HEK293T (cell line): ENCODE measurements at places on chromosomes 11 and 22.

- no peak for DNase-seq
These were observed 14.9 kb downstream of the SMCO4 start for GRCh38 chr11:93528252-93528651.

GRCh38 chr11:60130496-60130895 is 42.0 kb downstream of the MS4A2 start:
- DNase-seq, result peak; percentile 20

DNA sequence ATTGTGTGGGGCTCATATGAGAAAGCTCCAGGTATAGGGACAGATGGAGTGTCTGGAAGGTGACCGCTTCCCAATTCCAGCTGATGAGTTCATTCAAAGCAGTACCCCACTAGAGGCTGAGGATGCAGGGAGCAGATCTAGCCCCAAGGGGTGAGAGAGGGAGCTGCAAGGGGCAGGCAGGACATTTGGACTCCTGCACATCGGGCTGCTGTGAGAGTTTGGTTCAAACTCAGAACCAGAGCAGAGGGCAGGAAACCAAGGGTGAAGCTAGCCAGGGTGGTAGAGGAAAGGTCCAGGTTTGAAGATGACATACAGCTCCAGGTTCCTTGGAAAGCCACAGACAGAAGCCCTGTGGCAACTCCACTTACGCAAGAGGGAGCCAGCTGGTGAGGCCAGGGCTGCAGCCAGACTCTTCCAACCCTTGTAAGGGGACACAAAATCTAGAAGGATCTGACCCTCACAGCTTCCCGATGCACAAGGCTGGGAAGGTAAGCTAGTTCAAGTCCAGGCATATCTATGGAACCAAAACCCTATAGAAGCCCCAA is 1.9 kb downstream of the CSNK2A3 start:
- DNase-seq, result no peak

DNA sequence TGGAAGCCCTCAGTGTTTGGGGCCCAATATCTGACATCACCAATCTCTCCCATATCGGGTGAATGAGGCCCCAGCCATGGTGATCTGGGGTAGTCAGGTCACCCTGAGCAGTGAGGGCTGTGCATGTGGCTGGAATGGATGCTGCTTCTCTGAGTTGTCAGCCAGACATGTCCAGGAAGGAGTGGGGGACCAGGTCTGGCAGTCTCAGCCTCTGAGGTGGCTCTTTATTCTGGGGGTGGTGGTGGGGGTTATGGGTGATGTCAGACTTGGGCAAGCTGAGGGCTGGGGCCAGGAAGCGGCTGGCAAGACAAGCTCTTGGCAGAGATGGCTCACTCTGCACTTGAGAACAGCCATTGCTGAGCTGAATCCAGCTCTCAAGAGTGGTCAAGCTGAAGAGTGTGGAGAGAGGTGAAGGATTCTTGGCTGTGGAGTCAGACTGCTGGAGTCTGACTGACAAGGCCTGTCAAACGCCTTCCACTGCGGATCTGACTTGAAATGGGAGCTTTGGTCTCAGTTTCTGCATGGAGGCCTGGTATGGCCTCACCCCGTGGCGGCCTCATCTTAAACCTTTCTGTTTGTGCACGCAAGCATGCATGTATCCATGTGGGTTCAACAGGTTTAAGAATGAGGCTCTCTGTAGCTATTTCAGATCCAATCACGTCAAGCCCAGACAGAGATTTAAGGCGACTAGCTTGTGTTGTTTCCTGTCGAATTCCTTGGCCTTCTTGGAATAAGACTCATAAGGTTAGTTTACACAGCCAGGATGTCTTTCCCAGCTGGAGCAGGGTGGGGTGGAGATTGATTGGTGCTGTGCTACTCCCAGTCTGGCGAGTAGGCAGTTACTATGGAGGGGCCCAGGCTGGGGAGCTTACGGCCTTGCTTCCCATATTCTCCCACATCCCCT is 83.9 kb upstream of the TIMP3 start:
- DNase-seq, result no peak

- DNase-seq, result no peak
These were observed 4.0 kb upstream of the L3MBTL2 start for GRCh38 chr22:41201141-41201540.

- DNase-seq, result no peak
These were observed 30.8 kb upstream of the SORL1 start for GRCh38 chr11:121421149-121421901.

DNA sequence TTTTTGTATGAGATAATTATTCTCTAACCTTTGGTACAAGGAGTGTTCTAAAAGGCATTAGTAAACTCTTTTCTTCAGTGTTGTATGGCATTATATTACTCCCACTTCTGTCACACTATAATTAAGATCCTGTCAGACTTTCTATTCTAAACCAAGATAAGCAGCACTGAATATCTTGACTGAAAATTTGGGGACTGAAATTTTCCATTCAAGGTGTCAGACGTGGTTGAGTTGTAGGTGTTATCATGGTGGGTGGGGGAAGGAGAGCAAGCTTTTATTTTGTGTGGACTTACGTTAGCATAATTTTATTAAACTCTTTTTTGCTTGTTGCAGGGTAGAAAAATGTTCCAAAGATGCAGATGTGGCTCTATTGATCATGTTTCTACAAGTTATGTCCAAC is 22.9 kb downstream of the MUC15 start:
- DNase-seq, result no peak

DNA sequence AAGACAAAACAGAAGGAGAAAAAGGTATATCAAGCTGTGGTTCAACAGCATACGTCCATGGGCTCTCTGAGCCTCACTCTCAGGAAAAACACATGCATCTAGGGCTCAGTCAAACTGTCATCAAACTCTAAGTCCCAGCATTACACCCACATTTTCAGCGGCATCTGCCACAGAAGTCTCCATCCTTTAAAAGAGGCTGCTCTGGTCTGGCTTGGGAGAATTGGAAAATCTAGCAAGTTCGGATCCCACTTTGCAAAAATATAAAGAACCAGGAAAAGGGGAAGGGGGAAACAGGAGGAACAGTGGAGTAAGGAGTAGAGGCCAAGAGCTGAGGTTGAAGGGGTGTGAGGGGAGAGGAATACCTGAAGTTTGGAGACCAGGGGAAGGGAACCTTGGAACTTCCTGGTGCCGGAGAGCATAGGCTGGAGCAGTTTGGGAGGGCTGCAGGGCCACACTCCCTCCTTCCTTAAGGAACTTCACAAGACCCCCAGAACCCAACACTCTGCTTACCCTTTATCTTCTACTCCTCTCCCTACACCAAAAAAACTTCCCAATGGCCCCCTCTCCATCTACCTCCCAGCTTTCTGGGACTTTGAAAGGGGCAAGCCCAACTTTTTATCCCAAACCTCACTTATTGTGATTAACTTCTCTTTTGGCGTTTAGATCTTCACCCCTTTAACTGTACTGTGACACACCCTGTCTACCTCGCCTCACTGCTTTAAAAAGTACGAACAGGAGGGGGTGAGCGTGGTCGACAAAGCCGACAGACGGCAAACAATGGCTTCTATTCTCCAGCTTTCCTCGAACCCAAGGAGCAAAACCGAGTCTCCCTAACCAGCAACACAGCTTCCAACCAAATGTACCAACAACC is 4.0 kb downstream of the PAX6 start:
- no peak for DNase-seq

DNA sequence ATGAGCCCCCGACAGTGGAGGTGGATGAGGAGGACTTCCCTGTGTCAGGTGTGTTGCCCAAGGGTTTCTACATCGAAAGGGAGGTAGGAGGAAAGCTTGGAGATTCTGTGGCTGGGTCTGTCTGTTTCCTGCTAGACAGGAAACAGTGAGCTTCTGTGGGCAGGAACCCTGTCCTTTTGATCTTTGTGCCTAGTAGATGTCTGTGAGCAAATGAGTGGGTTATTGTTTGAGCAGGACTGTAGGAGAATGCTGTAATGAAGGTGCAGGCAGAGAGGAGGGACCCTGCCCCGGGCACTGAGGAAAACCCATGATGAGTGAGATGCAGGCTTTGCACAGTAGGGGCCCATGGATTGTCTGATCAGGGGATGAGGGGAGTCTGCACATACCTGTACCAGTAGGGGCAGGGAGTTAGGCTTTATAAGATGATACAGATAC is 14.0 kb downstream of the USP35 start:
- DNase-seq, result no peak

DNA sequence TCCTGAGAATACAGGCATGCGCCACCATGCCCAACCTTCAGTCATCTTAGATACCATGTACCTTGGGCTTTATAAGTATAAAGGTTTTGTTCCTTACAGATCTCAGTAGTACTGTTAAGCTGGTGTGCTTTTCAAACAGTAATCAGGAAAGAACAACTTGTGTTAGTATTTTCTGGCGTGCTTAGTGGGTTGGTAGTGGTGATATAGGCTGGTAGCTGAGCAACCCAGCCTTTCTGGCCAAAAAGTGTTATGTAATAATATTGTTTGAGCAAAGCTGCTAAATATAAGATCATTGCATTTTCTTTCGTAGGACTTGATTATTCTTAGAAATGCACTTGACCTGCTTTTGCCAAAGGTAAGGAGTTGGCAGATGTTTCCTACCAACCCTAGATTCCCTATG is 6.5 kb downstream of the ADSL start:
- no peak for DNase-seq

- peak; percentile 36 for DNase-seq
These were observed 86.0 kb downstream of the RPS6KA4 start for GRCh38 chr11:64444838-64445441.

- no peak for DNase-seq
These were observed 101.3 kb upstream of the GAL start for GRCh38 chr11:68583041-68583446.

GRCh38 chr11:116842909-116843308 is 5.5 kb upstream of the APOA1 start:
- no peak for DNase-seq

DNA sequence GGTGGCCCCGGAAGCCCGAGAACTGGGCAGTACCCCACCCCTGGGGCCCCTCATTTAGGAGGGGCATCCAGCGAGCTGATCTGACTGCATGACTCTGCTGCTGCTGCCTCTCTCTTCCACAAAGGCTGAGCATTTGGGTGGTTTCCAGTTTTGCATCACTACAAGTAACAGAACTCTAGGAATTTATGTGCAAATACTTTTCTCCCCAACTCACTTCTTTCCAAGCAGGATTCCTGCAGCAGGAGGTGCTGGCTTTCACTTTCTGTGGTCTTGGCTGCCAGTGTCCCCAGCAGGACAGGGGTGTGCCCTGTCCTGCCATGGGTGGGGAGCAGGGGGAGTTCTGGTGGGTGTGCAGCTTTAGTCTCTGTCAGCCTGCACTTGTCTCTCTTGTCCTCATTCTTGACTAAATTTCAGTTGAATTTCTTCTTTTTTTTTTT is 21.2 kb downstream of the UPB1 start:
- DNase-seq, result no peak

- DNase-seq, result peak; percentile 12
These were observed 734 bp downstream of the C11orf58 start for GRCh38 chr11:16738947-16739815.

DNA sequence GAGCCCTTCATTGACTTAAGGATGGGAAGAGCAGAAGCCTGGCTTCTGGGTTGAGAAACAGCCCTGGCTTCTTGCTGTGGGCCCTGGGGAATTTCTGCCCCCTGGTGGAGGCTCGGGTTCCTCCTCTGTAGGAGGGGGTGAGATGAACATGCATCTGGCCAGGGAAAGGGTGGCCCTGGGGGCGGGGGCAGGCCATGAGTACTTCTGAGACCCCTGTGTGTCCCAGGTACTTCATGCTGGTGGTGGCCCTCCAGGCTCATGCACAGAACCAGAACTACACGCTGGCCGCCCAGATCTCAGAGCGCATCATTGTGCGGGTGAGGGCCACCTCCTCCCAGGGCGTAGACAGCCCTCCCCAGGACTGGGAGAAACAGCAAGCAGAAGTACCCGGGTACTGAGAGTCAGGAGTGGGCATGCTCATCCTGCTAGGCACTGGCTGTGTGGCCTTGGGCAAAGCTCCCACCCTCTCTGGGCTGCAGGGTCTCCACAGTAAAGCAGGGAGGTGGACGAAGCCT is 15.8 kb downstream of the TMEM258 start:
- DNase-seq, result peak; percentile 79

DNA sequence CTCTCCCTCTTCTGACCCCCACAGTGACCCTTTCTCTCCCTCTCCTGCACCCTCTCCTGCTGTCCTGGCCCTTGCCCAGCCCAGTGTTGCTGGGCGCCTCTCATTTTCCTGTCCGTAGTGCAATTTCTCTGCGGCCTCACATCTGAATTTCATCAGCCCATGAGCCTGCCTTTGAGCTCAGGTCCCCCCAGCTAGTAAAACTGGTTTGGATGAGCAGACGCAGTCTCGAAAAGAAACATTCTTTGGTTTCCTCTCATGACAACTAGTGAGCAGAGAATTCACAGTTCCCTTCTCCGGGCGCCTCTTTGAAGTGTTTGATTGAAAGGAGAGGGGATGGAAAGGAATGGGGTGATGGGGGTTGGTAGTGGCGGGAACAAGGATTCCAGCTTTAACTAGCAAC is 126.0 kb upstream of the CADM1 start:
- no peak for DNase-seq

GRCh38 chr22:24455751-24456426 is 28.5 kb downstream of the ADORA2A start:
- DNase-seq, result no peak

GRCh38 chr11:46122945-46123715 is 1.9 kb upstream of the PHF21A start:
- DNase-seq, result no peak

- DNase-seq, result no peak
These were observed 11.1 kb upstream of the SUSD2 start for GRCh38 chr22:24170188-24170587.

DNA sequence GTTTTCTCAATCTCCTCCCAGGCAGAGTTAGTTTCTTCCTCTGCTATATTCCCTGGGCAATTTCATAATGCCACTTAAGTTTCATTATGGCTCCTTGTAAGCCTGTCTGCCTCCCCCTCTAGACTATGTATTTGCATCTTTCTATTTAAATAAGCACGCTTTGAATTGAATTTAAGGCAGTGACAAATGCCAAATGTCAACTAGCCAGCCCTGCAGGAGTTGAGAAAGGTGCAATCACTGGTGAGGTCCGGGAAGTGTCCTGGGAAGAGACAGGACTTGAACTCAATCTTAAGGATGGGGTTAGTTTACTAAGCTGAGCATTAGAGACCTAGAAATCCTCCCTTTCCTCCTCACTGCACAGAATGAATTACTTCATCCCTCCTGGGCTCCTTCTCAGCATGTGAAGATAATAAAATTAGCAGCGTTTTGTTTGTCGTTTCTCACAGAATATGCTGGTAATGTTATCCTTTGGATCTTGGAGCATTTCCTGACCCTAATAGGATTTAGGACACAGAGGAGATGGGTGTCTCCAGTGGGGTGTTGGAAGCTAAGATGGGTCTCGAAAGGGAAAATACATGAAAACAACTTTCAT is 1.6 kb downstream of the TCP11L1 start:
- peak; percentile 24 for DNase-seq

DNA sequence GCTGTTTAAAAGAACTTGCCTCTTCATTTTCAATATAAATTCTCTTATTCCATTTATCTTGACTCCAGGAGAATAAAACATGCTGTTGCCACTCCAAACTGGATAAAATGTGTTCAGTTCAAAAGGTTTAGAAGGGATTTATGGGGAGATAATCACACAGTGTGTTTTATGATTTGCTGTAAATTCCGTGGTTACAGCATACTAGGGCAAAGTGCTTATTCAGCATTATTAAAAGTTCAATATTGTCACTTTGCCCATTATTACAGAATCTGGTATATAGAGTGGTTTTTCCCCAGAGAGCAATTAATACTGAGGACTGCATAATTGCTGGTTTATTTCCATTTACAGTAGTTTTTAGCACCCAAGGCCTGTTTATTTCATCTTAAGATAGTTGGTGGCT is 780.9 kb upstream of the RAG2 start:
- DNase-seq, result no peak

GRCh38 chr11:120532082-120532831 is 20.7 kb downstream of the GRIK4 start:
- no peak for DNase-seq

- peak; percentile 44 for DNase-seq
These were observed 469.9 kb downstream of the MN1 start for GRCh38 chr22:27331526-27332281.

- no peak for DNase-seq
These were observed 62.8 kb upstream of the CCND1 start for GRCh38 chr11:69578167-69578566.
